Activated T-cell treated with anti-CD3 and anti-CD28 coated beads, Interleukin-2, amount 50 U/mL, for 72 hours (primary cell): ENCODE measurements at places on chromosomes 6 and 20.
A peak's percentile ranks its signal among the peaks of the same experiment; 100 is the strongest.

- peak; percentile 25 for DNase-seq
These were observed 66.4 kb upstream of the PDE10A start for GRCh38 chr6:165729307-165729936.

GRCh38 chr20:50724851-50725723 lies 6.3 kb upstream of the PARD6B start:
- DNase-seq: peak; percentile 75

GRCh38 chr6:3340358-3340802 lies 81.6 kb downstream of the PSMG4 start:
- DNase-seq: no peak

- DNase-seq: no peak
These were observed 231.8 kb upstream of the GMDS start for GRCh38 chr6:2477250-2477649.

GRCh38 chr6:1436334-1437306 lies 47.2 kb downstream of the FOXF2 start:
- peak; percentile 71 for DNase-seq

- no peak for DNase-seq
These were observed 655 bp upstream of the NDUFAF4 start for GRCh38 chr6:96898241-96898851.

GRCh38 chr20:54922636-54923035 lies 447.2 kb downstream of the DOK5 start:
- DNase-seq: no peak

- DNase-seq: no peak
These were observed 480.5 kb upstream of the HTR1E start for GRCh38 chr6:86456821-86457220.

DNA sequence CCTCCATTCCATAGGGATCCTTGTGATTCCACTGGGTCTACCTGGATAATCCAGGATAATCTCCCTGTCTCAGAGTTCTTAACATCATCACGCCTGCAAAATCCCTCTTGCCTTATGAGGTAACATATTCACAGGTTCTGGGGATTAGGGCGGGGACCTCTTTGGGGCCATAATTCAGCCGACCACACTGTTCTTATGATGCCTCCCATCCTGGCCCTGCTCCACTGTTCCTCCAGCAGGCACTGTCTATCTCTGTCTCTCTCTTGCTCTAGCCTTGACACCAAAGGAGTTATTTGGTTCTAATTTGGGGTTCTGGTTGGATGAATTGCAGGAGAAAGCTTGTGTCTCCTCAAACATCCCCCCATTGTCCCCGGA lies 168.1 kb downstream of the NFATC2 start:
- DNase-seq: no peak

- no peak for DNase-seq
These were observed 22.0 kb upstream of the MAS1L start for GRCh38 chr6:29509711-29510110.

DNA sequence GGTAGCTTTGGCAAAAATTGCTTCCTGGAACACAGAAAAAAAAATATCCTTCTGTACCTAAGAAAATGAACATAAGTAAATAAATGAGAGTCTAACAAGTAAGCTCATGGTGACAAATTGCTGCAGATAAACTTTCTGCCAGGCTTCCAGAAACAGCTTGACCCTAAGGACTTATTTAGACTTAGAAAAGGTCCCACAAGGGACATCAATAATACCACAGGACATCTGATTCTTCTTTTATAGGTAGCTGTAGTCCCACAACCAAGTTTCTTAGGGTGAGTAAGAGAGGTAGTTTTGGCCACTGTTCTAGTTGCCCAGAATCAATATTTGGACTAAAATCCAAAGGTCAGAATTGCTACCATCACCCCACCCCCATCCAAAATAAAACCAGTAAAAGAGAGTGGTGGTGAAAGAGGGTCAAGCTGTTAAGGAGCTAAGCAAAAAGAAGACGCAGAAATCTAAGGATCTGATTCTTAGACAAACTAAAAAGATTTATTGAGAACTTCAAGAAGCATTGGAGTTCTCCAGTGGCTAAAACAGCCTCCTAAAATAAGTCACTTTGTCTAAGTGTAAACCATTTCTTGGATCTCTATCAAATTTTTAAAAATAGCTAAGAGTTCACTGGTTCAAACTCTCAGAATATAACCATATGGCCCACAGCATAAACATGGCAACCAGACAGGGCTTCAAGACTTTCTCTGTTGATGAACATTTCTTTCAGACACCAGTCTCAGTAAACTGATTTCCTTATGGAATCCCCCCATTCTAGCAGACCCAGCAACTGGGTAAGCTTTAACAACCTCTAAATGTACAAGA lies 180.6 kb downstream of the PTPRK start:
- DNase-seq: no peak

- no peak for DNase-seq
These were observed 636.0 kb upstream of the PTCHD4 start for GRCh38 chr6:48747040-48747439.

DNA sequence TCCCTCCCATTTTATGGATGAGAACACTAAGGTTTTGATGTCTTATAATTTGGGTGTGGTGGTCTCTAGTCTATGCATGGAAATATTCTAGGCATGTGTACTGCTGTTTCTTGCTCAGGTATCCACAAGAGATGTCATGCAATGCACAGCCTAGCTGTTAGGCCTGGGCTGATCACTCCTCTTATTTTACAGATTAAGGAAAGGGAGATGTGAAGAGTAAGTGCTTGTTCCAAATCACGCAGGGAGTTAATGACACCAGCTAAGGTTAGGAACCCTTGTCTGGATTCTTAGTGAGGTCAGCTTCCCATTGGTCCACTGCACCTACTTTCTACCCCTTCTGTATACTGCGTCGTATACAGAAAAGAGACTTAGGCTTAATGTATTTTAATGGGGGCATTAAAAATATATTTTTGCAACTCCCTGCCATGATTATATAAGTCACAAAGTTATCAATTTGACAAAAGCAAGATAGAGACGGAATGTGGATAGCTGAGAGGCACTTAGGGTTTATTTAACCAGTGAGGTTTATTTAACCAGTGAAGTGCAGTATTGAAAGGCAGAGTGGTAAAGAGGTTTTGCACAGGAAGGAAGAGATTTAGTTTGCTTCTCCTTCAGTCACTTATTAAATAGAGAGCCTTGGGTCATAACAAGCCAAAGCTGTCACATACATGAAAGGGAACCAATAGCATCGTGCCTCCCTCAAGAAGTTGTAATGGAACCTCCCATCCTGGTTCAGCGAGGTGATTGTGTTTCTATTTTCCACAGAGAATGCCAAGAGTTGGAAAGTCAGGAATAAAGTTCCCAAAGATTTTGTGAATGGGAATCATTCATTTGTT lies 95.0 kb upstream of the FAM184A start:
- DNase-seq: no peak

GRCh38 chr6:135117413-135117968 lies 62.9 kb upstream of the HBS1L start:
- DNase-seq: peak; percentile 54

GRCh38 chr6:91534614-91535013 lies 947.7 kb upstream of the MAP3K7 start:
- DNase-seq: no peak

DNA sequence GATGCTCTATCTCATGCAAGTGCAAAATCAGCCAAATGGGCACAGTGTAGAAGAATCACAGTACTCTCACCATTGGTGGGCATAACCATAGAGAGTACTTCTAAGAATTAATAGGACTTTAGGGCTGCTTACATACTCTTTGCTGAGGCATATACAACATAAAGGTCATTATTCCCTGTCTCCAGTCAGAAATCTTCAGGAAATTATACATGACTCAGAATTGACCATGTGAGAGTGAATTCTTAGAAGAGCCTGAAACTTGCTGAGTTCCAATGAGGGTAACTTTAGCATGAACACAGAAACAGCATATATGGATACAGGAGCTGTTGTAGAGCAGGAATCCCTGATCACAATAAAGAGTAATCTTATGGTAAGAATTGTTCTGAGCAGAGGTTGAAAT lies 498.7 kb downstream of the TENT5A start:
- no peak for DNase-seq

DNA sequence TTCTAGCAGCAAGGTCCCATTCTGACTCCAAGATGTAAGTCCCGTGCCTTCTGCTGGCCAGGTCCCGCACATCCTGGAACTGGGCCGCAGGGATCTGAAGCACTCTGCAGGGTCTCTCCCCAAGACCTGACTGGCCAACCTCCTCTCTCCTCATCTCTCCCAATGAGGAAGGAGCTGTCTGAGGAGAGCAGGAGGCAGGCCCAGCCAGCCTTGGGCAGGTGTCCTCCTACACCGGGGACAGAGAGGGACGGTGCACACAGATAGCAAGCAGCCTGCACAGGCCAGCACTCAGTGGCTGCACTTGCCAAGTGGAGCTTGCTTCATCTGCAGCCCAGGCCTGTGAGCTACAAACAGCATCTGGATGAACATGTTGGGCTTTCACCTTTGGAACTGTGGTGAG lies 76.8 kb upstream of the CD93 start:
- DNase-seq: no peak
